ENCODE measurements at places on chromosomes 13 and 19.

GRCh38 chr19:40320558-40320935 lies 27.6 kb downstream of the C19orf47 start:
- DNase-seq = no peak

GRCh38 chr13:114105521-114106225 lies 26.8 kb downstream of the RASA3 start:
- no peak for DNase-seq

DNA sequence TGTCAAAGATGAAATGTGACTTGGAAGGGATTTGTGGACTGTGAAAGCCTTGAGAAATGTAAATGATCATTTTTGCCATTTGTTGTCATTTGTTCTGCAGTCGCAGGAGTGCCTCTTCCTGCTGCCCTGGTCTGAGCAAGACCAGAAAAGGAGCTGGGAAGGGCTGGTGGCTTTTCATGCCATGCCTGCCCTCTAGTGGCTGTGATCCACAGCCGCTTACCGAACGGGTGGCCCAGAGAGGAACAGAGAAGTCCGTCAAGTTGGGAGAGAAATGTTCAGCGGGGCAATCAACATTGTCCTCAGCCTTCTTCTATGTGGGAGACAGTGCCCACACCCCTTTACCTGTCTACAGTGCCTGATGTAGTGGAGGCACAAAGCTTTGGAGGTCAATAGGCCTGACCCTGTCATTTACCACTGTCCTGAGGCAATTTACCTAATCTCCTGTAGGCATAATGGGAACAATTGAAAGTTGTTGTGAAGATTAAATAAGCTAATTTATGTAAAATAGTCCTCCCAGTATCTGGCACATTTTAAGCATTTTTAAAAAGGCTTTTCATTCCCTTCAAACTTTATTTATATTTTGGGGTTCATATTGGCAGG lies 224.5 kb downstream of the B3GLCT start:
- DNase-seq = peak; percentile 53

DNA sequence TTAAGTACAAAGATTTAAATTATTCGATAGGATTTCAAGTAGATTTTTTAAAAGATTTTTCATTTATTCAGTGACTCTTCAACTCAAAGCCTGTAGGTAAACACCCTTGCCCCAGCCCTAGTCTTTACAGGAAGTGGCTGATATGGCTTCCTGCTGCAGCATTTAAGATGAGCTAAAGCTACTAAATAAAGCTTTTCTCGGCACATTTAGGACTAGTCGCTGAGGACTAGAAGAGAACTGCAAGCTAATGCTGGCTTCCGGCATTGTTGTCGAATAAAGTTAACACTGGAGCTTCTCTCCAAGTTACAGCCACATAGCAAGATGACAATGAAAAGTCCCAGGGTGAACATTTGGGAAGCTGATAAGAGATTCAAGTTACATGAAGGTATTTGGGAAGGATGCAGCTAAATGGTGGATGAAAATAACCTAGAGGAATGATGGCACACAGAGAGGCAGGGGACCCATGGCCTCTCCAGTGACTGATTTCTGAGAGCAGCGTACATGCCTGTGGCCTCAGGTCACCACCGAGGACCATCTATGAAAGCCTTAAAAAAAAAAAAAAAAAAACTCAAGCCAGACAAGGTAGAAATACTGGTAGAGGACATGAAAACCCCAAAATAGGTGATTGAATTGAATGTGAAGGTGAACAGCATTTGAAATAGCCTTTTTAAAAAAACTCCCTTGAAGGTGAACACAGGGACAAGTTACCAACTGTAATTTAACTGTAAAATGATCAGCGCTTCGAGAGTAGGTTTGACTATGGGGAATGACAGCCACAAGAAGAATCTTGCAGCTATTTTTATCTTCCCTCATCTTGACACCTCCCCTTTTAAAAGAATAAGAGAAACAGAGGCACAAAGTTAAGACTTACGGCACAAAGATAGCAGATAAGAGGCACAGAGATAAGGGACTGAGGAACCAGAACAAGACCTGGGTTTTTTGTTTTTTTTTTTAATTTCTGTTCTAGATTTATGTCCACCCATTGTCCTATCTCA lies 155.4 kb downstream of the DCT start:
- DNase-seq = no peak

DNA sequence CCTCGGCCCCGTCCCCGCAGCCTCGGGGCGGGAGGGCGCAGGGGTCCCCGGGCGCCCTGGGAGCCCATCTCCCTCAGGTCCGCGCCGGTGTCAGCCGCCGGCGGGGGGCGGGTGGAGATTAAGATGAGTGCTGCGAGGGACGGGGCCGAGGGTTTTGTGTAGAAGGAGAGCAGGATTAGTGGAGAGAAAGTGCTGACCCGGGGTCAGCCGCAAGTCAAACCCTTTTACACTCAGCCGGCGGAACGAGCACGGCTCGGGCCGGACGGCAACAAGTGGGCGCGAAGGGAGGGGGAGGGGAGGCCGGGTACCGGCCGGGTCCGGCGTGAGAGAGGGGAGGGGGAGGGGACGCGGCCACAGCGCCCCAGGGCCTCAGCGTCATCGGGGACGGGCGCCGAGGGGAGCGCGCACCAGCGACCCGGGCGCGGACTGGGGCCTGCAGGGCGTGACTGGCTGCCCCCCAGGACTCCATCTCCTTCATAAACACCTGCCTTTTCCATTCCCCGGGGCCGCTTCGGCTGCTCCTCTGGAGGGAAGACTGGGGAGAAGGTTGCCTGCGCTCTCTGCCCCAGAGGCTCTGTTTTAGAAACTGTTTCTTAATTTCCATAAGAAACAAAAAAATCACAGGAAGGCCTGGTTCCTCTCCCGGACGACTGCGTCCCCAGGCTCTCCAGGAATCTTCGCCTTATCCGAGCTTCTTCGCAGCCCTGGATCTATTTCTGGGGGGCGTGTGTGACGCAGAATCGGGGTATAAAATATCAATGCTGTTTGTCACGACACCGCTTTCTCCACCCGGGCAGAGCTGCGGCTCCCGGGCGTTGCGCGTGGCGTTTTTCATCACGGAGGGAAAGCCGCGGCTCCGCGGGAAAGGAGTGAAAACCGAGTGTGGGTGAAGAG lies 6.5 kb downstream of the SOX1 start:
- peak; percentile 68 for DNase-seq

GRCh38 chr13:48146122-48146521 lies 51.2 kb upstream of the MED4 start:
- no peak for DNase-seq

DNA sequence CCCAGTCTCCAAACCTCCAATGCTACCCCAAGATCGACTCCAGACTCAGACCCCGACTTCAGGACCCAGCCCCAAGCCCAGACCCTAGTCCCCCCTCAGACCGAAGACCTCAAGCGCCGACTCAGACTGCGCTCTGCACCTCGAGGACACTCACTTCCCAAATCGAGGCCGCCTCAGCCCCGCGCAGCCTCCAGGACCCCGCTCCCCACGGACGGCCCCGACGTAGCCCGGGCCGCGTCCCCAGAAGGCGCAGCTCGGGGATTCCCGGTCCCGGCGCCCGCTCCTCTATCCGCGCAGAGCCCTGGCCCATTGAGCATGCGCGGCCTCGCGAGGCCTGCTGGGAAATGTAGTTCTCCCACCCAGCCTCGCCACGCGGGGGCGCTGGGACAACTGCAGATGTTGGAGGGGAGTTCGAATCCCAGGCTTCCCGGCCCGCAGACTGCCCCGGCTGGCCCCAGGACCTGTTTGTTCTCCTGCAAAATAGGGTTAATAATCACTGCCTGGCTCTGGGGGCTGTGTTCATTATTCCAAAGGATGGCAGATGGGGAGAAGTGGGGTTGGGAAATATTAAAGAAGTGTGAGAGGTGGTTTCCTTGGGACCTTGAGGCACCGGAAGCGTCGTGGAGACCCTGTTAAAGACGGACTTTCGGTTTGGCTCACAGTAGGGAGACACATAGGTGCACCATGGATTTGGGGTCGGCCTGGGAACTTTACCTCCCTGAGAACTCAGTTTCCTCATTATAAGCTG lies at the start of gene APBA3:
APBA3 (minus strand) TSS at position 311 of the 748 bp plus-strand sequence. CDS start 1,428 bp downstream, outside the sequence.
- peak; percentile 94 for DNase-seq

DNA sequence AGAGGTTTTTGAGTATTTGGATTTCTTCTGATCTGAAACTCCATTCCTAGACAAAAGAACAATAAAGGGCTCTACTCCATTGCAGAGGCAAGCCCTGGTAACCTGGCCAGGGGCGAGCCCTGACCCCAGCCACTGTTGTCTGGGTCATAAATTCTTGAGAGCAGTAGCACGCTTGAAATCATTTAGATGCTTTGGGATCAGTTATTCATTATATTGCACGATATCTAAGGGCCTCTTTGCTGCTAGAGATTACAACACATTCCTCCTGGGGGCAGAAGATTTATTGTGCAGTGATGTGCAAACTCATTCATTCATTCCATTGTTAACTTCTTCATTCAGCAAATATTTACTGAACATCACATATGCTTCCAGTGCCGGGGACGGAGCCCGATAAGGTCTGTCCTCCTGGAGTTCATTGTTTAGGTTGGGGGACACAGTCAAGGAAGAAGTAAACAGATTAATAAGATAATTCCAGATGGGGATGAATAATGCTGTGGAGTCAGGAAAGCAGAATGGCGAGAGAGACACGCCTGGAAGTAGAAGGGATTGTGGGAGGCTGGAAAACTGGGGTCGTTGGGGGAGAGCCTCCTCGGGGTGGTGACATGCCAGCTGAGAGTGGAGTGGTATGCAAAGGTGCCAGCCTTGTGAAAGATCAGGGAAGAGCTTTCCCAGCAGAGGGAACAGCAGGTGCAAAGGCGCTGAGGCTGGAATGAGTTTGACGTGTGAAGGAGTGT lies 34.9 kb downstream of the SIPA1L3 start:
- peak; percentile 36 for DNase-seq
